Stimulated activated CD4-positive, alpha-beta T cell treated with anti-CD3 and anti-CD28 coated beads, Interleukin-1b, Interleukin-23, amount 100 ng/mL, for 24 hours (primary cell): ENCODE measurements at places on chromosomes 6 and 20.

GRCh38 chr6:34247481-34248197 lies 1.2 kb downstream of the SMIM29 start:
- no peak for DNase-seq

DNA sequence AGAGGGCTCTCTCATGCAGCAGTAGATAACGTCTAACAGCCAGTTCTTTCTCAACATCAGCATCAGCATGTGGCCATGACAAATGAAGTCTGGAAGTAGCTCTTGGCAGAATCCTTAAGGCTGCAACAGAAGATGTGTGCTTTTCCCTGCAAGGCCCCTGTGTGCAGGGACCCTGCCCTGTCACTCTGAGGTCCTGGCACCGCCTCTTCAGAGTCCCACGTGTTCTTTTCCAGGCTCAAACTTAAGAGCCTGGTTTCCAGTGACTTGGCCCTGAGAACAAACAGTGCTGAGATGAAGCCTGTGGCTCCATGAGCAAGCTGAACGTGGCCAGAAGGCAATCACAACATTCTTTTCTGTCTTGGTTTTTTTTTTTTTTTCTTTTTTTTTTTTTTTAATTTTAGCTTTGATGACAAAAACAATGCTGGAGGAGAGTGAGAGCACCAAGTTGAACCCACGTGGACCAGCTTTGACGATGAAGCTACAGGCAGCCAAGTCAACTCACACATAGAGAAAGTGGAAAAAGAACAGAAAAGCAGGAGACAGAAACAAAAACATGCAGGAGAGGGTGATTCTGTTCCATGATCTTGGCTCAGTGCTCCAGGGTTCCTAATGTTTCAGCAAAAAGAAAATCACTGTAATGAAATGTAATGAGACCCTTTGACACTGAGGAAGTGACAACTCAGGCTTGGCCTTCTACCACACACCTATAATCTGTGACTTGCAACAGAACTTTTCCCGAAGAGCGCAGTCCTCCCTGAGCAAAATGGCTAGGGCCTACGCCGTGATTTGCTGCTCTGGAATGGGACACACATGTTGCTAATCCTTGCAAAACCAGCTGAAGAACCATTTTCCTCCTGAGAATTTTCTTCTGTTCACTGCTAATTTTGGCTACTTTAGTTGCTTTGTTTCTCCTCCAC lies 86.1 kb downstream of the FOXC1 start:
- DNase-seq = no peak

- DNase-seq = no peak
Observed at GRCh38 chr6:167298127-167298526, 7.0 kb downstream of the UNC93A start.

- DNase-seq = no peak
Observed at GRCh38 chr6:22251348-22251747, 45.5 kb downstream of the PRL start.

- DNase-seq = no peak
Observed at GRCh38 chr20:3172933-3173609, at the start of gene LZTS3. Gene LZTS3 (minus strand): TSS chr20:3173549. CDS start chr20:3167163, 6,386 bp downstream.

DNA sequence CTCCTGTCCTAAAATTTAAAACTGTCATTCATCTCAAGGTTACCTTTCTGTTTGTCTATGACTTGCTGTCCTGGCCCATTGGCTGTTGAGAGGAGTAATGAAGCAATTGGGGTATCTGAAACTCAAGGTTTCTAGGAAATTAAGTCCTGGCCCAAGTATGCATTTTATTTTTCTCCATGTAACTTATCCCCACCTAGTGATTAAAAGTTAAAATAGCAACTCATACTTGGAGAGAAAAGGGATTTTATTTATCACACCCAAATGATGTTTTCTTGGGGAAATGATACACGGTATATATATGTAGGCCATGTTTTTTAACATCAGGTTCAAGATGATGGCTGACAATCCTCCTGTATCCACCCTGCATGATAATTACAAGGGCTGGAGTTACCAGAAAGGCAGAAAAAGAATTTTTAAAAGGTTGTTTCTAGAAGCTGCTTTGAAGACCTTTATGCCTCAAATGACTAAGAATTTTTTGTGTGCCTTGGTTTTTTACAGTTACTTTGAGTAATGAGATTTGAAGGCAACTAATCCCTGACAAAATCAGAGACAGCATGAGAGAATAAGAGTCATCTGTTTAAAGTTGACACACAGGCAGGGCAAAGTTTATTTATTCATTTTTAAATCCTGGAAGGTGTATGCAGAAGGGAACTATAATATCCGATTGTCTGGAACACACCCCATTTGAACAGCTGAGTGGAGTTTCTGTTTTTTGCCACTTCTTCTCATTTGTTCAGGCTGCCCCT lies 28.9 kb upstream of the C6orf58 start:
- no peak for DNase-seq

- DNase-seq = no peak
Observed at GRCh38 chr6:101403216-101403945, 9.9 kb downstream of the GRIK2 start.
